ENCODE measurements at places on chromosomes 2 and 18.

DNA sequence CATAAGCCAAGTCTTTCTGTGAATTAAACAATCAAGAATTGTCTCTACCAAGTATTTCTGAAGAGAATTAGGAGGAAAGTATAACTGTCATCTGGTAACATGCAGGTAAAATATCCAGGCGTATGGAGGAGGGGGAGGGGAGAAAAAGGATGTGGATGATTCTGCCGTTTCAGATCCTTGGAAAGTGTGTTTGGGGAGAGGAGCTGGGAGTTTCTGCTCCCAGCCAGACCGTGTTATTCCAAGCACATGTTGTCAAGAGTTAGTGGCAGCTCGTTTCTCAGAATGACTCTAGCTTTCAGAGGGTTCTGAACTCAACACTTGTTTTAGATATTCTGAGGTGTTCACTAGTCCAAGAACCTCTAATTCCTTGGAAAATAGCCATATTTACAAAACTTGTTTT, 137.6 kb downstream of the FAM124B start:
- DNase-seq: no peak

DNA sequence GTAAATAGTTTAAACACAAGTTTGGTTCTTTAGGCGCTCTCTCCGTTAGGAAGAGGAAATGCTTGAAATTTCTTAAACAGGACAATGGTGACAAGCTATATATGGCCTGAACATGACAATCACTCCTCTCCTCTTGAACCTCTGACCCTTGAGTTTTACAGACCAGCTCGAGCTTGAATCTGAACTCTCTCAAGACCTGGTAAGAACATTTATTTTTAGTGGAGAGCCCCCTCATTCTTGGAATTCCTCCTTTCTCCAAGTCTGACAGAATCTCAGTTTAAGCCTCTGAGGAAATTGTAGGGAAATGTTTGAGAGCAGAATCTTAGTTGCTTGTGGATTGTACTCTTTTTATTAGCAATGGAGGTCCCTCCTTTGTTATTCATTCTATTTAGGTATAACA, 1293.6 kb upstream of the ZEB2 start:
- no peak for DNase-seq

- DNase-seq: no peak
Observed at GRCh38 chr2:225042800-225043167, 516 bp upstream of the DOCK10 start.

DNA sequence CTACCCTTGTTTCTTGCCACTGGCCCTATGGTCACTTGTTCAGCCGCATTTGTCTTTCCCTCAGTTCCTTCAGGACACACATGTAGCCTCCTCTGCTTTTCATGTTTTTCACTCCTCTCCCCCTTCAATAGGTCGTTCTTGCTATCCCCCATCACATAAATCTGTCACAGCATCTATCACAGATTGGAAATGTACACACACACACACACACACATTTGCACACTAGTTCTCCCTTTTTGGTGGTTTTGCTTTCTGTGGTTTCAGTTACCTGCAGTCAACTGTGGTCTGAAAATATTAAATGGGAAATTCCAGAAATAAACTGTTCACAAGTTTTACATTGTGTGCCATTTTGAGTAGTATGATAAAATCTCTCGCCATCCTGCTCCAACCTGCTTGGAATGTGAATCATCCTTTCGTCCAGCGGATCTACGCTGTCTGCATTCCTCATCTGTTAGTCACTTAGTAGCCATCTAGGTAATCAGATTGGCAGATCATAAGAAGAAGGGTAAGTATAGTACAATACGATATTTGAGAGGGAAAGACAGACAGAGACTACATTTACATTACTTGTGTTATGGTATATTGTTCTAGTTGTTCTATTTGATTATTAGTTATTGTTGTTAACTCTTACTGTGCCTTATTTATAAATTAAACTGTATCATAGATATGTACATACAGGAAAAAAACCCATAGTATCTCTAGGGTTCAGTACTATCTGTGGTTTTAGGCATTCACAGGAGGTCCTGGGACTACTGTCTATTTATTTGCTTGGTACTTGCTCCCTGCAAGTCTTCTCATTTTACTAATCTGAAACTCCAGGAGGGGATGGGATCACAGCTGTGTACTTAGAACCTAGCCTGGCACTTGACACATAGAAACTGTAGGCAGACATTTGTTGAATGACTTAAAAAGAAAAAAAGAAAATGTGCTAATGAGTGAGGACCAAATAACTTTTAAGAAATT, 86.1 kb upstream of the PNPT1 start:
- no peak for DNase-seq

GRCh38 chr2:71699428-71699827, 246.1 kb downstream of the DYSF start:
- DNase-seq: no peak

- DNase-seq: no peak
Observed at GRCh38 chr2:106061611-106062349, 132.3 kb downstream of the UXS1 start.

DNA sequence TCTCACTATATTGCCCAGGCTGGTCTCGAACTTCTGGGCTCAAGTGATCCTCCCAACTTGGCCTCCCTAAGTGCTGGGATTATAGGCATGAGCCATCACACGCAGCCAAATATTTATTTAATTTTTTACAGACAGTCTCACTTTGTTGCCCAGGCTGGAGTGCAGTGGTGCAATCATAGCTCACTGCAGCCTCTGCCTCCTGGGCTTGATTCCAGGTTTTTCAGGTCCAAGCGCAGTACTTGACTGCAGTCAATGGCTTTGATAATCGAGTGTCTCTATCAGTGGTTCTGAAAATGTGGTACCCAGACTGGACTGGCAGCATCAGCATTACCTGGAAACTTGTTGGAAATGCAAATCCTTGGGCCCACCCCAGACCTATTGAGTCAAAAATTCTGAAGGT, 63.1 kb downstream of the PLB1 start:
- no peak for DNase-seq

Data from T-helper 2 cell (primary cell).